Caudate nucleus (tissue), 63 donors: ENCODE measurements at places on chromosomes 3 and 15.

- DNase-seq = no peak
Measured at GRCh38 chr3:99111235-99111634, 209.7 kb upstream of the DCBLD2 start.

GRCh38 chr15:42202653-42203052 lies 5.5 kb downstream of the VPS39 start:
- DNase-seq = no peak

DNA sequence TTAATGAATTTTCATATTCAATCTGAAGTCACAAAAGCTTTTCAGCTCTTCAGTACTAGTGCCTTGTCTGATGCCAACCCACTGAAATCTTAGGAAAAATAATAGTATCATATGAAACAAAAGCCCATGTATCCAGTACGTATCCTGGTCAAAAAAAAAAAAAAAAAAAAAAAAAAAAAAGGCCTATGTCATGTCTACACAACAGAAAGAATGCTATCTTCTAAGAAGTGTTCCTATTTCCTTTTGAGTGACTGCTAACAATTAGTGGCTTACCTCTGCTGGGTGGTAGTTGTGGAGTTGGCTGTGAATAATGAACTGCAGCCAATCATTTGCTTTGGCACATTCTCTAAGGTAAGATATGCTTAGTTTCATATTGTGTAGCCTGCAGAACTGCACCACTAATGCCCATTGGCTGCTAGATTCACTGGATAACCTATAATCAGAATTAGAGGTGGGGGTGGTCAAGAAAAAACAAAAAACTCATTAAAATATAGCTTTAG lies 59.6 kb downstream of the EIF3J start:
- no peak for DNase-seq

DNA sequence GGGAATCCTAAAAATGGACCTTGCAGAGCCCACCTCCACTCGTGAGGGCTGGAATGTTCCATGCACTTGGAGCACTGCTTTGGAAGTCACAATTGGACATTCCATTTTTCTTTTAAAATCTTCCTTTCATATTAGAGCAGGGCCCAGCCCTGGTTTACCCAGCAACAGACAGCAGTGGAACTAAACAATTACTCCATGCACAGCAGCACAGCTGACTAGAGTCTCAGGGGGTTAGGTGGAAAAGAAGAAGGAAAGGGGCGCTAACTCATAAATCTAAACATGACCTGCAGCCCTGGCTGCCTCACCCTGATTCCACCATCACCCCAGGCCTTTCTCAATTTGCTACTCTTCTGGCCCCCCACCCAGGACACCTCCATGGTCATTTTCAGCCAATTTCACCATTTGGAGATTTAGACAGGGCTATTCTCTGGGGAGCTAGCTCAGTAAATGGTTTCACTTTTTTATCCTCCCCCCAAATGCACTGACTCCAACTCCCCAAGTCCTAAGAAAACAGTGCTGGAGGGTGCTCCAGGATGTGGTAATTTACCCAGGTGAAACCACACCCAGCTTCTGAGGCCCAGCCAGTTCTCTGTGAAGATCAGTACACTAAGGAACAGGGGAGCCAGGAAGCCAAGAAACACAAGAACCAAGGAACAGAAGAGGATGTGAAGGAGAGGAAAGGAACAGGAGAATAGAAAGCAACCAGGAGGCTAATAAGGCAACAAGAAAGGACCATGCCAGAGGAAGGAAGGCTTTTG lies 1.6 kb upstream of the LRRC31 start:
- DNase-seq = no peak

GRCh38 chr15:91289324-91289723 lies 189.3 kb downstream of the SV2B start:
- no peak for DNase-seq
